ENCODE measurements at places on chromosomes 7 and 10. TPM values are rescaled to one million over a fixed set of nuclear protein-coding genes. Genes with fewer than 3 reads are reported as not detected.

DNA sequence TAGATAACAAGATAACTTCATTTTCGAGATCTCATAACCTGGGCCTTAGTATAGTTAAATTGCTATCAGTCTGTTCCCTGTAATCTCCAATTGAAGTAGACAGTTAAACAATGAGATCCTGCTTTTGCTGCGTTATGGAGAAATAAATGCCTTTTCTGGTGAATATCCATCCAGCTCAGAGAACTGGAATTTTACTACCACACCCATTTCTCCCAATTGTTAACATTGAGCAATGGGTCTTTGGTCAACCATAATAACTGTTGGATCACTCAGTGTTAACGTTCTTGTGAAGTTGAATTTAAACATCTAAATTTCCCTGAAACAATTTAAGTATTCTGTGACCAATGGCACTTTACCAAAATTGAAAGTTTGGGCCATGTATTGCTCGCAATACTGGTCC, 3.0 kb downstream of the CALU start:
- no peak for DNase-seq

- DNase-seq, result no peak
Measured at GRCh38 chr10:28181478-28182096, 121.3 kb downstream of the MPP7 start.

NODAL gene
- polyA plus RNA-seq, result 0.68 TPM

- no peak for DNase-seq
Measured at GRCh38 chr10:50322077-50322476, 70.8 kb upstream of the ASAH2 start.

GRCh38 chr7:130721486-130722277, 12.3 kb downstream of the KLF14 start:
- peak; percentile 64 for DNase-seq

WASHC2A gene
- polyA plus RNA-seq, result 29.7 TPM

GRCh38 chr10:107417446-107417845, 252.9 kb upstream of the SORCS1 start:
- DNase-seq, result no peak

- DNase-seq, result no peak
Measured at GRCh38 chr7:82805527-82805960, 357.1 kb downstream of the PCLO start.

DNA sequence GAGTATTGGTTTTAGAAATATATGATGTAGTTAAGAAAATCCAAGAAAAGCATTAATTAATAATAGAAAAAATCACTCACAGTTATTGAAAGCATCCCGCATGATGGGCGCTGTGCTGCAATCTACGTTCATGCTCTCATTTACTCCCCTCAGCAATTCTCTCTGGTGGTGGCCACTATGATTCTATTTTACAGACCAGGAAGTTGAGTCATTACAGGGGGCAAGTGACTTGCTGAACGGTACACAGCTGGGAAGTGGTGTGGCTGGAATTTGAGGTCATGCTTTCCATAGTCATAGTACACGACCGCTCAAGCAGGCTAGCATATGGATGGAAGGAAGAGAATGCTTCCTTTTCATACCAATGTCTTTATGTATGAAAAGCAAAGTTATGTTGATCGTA, 117.4 kb downstream of the TES start:
- DNase-seq, result no peak

ACTA2 gene
- polyA plus RNA-seq, result 220 TPM

TACR2 gene
- polyA plus RNA-seq, result 0.77 TPM

ASB13 gene
- polyA plus RNA-seq, result 13.5 TPM

GRCh38 chr10:49131507-49132361, 2.1 kb downstream of the FAM170B start:
- no peak for DNase-seq

DNA sequence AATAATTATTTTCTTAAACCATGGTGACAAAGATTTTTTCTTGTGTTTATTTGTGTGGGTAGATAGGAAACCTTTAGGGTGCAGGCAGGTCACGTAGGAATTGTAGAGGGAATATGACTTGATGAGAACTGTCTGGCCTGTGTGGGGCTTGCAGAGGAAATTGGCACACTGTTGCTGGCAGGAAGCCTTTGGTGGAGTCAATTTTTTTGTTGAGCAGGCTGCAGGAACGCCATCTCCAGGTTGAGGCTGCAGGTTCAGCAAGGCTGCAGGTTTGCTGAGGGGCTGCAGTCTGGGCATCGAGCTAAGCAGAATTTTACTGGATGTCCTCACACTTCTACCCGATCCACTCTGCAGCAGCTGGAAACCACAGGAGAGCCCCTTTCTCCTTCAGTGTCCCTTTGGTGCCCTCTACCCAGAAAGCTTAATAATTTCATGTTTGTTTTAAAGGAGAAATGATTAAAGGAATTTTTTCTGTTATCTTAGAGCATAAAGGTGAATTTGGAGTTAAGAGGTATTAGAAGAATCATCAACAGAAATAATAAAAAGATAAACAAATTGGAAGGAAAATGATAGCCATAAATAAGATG, 37.0 kb downstream of the TBC1D12 start:
- peak; percentile 11 for DNase-seq

ARF5 gene
- 126 TPM for polyA plus RNA-seq

DNA sequence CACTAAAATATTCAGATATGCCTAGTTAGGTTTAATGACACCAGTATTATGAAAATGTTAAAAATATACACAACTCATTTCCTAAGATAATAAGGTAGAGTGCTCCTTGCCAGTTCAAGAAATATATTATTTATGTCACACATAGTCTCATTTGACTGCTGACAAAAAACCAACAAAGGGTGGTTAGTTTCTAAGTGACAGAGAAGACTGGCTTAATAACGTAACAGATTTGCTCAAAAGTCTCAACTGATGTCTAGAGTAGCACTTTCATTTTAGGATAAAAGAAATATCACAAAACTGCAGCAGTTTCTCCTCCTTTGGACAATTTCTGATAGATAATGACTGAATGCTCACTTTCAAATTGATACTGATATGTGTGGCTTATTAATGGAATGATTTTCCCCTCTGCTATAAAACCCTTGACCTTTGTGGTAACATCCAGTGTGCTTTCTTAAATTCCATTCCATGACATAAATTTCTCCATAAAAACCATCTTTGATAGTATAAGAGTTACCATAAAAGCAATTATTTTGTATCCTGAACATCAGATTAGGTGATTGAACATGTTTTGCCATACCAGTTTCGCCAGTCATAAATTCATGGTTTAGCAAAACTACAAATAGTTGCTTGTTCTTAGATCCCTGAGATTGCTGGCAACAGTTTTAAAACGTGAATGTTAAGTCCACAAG, 94.2 kb downstream of the NRBF2 start:
- DNase-seq, result no peak

DNA sequence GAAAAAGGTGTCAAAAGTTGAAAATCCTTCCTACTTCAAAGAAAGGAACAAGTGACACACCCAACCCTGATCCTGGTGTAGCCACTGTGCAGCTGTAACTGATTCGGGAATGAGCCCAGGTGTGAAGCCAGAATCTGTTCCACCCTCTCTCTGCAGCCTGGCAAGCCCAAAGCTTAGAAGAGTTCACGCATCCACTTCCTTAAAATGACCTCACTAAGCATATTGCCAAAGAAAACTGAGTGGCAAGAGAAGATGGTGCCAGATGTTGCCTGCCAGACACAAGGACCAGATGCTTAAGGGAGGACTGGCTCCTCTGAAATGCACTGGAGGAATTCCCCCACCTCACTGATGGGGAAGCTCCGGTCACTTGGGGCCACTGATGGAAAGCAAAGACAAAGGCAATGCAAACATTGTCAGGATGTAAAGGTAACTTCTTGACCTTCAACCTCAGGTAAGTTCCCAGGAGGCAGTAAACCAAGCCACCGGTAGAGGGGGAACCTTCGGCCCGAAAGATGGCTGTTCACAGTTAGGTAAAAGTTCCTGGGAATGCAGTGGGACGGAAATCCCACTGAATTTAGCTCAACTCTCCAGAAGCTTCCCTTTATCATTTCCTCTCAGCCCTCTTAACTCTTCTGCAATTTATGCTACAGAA, 554.9 kb downstream of the KCNMA1 start:
- DNase-seq, result no peak
